ENCODE measurements at places on chromosomes 12 and 14. TPM values are rescaled to one million over a fixed set of nuclear protein-coding genes. Genes with fewer than 3 reads are reported as not detected.

TMEM30B gene
- total RNA-seq: not detected

KRT7 gene
- 152 TPM for total RNA-seq

TEX52 gene
- total RNA-seq: not detected

ACVRL1 gene
- total RNA-seq: 4.4 TPM

FSCB gene
- not detected for total RNA-seq

LRRC43 gene
- total RNA-seq: not detected

PLEKHG7 gene
- not detected for total RNA-seq

MUCL1 gene
- not detected for total RNA-seq

NKX2-1 gene
- total RNA-seq: not detected

RPL10L gene
- total RNA-seq: not detected

DIABLO gene
- total RNA-seq: 116 TPM

TAS2R42 gene
- not detected for total RNA-seq

PAPLN gene
- 21.2 TPM for total RNA-seq

ERH gene
- 187 TPM for total RNA-seq

RPGRIP1 gene
- not detected for total RNA-seq

CAMKK2 gene
- total RNA-seq: 39.4 TPM

SOS2 gene
- 13.0 TPM for total RNA-seq

TUBA1B gene
- 3,617 TPM for total RNA-seq

KRT6B gene
- not detected for total RNA-seq

NR4A1 gene
- total RNA-seq: not detected

SLC6A15 gene
- total RNA-seq: 6.2 TPM

PPP1R1A gene
- total RNA-seq: 9.2 TPM

Data from Caki2 (cell line).